ENCODE measurements at places on chromosomes 6 and 20.

- no peak for DNase-seq
Observed at GRCh38 chr20:53763707-53764414, 170.2 kb upstream of the ZNF217 start.

DNA sequence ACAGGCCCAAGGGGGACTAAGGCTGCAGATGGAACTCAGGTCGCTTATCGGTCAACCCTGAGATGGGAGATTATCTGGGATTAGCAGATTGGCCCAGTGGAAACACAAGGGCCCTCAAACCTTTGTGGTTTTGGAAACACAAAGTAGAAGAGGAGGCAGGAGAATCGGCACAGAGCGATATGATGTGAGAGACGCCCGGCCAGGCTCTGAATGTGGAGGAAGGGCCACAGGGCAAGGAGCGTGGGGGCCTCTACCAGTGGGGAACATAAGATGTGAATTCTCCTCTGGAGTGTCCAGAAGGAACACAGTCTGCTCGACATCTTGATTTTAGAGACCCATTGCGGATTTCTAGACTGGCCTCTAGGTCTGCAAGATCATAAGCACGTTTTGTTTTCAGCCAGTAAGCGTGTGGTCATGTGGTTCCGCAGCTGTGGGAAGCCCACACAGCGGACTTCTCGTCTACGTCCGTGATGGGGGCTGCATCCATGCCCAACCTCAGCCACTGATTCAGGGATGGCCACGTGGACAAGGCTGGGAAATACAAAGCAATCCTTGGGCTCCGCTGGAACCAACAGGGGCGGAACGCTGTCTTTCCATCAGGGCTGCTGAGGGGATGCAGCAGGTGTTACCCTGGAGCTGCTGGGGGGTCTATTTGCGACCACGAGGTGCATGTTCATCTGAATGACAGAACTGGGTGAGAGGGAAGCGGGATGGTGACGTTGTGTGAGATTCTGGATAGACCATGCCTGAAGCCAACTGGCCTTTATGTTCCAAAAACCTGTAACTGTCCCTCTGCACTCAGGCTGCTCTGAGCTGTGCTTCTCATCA, 127.6 kb upstream of the PMEPA1 start:
- no peak for DNase-seq

GRCh38 chr6:11761744-11762620, 16.6 kb downstream of the ADTRP start:
- DNase-seq: no peak

DNA sequence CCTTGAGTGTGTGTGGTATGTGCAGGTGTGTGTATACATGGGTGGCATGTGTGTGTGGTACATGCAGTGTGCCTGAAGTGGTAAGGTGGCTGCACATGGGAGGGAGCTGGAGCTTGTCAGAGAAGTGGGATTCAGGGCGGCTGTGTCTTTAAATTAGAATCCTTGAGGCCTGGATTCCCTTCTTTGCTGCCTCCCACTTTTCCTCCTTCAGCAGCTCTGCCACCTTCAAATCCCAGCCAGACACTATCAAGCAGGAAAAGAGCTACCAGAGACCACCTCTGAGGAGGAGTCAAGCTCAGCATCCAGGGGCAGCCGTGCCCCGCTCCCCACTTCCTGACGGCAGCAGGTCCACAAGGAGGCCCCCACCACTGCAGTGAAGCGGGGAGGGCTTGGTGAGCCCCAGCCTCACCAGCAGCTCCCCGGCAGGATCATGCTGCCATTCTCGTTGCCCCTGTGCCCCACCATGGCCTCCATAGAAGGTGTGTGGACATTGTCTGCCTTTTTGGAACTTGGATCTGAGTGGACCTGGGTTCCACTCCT, 131.0 kb upstream of the MLN start:
- no peak for DNase-seq

GRCh38 chr20:2839732-2840137, 720 bp downstream of the PCED1A start:
- no peak for DNase-seq

DNA sequence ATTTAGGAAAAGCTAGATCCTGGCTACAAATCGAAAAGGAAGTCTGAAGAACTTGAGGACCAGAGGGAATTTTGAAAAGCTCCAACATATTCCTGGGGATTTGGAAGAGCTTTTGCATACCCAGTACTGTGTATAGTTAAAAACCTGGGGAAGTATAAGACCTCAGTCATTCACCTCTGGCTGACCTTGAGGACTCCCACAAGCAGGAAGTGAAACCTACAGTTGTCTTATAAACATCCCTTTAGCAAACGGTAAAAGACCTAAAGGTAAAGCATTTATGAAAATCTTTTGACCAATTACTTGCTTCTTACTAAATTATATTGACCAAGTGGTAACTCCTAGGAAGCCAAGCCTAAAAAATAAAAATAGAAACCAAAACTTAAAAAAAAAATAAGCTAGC, 175.0 kb downstream of the HAO1 start:
- no peak for DNase-seq

DNA sequence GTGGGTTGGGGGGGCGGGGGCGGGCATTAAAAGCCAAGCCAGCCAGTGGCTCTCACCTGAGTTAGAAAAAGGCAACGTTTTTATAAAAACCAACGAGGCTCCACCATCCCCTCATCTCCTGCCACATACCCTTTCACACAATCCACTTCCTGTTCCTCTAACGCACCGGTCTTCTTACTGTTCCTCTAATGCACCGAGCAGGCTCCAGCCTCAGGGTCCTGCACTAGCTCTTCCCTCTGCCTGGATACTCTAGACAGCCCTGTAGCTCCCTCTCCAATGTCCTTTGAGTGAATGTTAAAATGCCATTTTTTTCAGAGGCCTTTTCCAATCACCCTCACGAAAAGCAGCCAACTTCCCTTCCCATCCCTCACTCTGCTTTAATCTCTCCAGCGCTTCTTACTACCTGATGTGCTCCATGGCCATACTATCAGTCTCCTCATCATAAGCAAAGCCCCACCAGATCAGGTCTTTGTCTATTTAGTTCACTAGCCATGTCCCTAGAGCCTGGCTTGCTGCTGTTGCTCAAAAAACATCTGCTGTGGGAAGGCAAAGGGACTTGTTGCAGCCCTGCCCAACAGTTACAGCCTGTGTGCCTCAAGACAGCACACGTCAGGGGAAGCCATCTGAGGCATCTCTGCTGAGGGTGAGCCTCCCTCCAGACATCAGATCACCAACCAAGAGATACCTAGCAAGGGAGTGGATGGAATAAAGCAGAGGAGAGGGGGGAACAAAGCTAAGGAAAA, 3.9 kb downstream of the FKBP1A start:
- DNase-seq: no peak

DNA sequence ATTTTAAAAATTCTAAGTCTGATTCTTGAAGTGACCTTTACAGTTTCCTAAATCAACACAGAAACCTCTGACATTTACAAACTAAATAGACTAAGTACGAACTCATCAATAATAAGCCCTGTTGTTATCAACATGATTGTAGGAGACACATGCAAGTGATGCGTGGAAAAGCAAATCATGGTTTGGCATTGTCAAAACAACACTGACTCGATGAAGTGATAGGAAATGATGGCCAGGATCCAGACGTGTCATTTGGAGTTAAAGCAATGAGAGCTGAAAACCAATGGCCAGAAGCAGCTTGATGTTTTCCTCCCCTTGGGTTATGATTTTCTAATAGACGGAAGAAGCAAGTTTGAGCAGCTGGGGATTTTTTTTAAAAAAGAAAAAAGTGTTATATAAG, 117.4 kb upstream of the FAM184A start:
- DNase-seq: no peak

- DNase-seq: no peak
Observed at GRCh38 chr20:50868509-50869495, 62.4 kb downstream of the ADNP start.

- DNase-seq: no peak
Observed at GRCh38 chr20:35257175-35257909, 20.6 kb downstream of the MMP24OS start.

DNA sequence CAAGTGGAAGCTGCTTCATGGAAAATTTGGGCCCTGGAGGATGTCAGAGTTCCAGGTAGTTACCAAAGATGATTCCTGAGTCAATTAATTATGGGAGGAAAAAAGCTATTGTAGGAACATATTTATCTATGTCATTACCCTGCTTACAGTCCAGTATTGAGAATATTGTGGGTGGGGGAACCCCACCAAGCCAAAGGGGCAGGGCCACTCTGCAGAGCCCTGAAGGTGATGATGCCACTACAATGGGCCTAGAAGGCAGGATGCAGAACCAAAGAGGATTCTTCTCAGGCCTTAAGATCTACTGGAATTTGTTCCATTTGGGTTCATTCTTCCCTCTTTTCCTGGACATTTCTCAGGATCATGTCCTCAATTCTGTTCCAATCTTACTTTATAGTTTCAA, 375.2 kb upstream of the MARCKS start:
- no peak for DNase-seq

DNA sequence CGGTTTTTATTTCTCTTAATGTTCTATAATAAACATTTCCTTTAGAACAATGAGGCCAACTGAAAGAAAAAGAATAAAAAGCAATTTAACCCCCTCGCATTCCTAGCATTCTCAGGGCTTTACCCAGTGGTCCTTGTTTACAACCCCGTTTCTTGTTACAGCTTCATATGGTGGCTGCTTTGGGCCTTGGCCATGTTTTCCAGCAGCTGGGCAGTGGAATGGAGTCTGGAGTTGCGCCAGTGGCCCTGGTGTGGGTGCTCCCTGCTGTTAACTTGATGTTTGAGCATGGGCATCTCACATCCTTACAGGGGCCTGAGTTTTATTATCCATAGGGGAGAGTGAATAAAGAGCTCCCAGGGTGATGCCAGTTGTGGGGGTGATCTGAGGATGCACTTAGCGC, 18.8 kb downstream of the EFCAB8 start:
- DNase-seq: no peak

GRCh38 chr6:441126-441920, 49.8 kb downstream of the IRF4 start:
- no peak for DNase-seq

DNA sequence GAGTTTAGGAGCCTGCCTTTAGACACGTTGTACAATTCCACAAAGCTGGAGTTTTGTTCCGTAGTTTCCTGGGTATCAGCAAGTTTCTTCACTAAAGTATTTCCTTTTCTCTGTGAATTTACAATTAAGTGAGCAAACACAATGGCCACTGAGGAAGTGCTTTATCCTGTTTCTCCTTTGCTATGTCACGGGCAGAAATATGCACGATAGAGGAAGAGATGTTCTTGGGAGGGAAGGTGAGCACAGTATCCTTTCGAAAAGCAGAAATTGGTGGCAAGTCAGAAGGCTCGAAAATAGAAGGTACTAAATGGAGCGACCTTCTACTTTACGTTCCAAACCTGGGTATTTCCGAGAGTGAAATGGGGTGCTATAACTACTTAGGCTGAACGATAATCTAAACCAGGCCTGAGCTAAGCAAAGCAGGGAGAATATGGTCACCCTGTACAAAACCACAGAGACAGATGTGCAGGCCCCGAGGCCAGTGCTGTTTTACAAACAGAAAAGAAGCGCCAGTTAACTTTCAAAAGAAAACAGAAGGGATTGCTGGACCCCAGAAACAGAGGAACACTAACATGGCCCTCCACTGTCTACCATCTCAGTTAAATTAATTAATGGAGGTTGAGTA, 259.6 kb downstream of the TBC1D7 start:
- DNase-seq: no peak

DNA sequence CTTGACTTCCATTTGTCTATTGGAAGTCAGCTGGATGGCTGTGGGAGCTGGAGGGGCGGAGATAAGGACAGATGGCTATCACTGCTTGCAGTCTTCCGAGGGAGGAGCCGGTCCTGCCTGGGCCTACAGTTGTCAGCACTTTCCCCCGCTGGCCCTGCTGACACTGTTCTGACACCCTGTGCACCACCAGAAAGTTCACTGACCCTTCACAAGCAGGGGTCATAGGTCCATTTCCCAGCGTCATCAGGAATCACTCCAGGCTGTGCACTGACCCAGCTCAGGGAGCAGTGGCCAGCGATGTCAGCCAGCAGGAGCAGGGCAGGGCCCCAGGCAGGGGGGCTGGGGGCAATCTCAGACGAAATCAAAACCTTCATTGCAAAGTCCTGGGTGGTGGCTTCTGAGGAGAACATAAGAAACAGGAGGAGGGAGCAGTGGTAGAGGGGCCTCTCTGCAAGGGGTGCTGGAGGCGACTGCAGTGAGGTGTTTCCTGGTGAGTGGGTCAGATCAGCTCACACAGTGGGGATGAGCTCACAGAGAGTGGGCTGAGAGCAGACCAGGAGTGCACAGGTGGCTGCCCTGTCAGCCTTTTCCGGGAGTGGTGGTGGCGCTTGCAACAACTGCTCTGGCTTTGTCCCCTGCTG, 26.5 kb upstream of the PLEKHG1 start:
- no peak for DNase-seq

- DNase-seq: no peak
Observed at GRCh38 chr6:291204-291696, 1.0 kb upstream of the DUSP22 start.

DNA sequence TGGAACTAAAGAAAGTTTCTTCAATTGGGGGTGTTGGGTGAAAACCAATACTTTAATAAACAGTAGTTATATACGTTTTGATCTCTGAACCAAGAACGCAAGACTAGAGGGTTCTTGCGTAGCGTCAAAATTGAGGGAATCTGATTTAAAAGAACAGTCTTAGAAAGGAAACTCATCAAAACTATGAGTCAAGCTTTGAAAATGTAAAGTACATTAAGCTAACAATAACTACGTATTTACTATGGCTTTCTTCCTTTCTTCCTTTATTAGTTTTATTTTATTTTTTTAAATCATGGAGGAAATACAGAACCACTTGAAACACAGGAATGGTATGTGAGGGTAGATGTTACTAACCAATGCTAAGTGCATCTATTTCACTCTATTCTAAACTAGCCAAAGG, 287.0 kb upstream of the RSPO3 start:
- no peak for DNase-seq

GRCh38 chr20:10985536-10985935, 311.7 kb upstream of the JAG1 start:
- DNase-seq: no peak

GRCh38 chr20:23311947-23312506, 38.6 kb upstream of the NXT1 start:
- no peak for DNase-seq

DNA sequence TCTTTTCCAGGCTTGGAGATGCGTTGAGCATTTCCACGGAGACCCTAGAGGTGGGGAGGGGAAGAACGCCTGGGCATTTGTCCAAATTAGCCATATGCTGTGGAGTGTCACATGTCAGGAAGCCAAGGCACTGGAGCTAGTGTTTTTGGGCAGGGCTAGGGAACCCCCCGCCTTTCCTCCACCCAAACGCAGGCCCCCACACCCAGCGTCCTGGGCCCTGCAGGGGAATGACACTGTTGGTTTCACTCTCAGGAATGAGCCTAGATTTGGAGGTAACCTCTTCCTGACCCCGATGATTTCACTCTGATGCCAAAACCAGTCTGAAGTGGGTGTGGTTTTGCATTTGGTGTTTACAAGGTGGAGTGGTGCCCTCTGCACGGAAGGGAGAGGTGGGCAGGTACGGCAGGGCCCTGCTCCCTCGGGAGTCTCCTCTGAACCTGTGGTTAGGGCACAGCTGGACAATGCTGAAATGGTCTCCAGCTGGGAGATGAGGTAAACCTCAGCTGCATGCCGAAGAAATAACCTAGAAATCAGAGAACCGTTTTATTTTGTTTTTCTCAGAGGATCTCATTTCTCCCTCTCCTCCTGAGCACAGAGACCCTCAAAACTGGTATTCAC, 29.5 kb downstream of the MTHFD1L start:
- DNase-seq: no peak

Measured in stimulated activated CD8-positive, alpha-beta memory T cell treated with anti-CD3 and anti-CD28 coated beads, Interleukin-7, amount 100 ng/mL, for 1 hour (primary cell).